T1000 (cell line): ENCODE measurements at places on chromosomes 2 and 18.

DNA sequence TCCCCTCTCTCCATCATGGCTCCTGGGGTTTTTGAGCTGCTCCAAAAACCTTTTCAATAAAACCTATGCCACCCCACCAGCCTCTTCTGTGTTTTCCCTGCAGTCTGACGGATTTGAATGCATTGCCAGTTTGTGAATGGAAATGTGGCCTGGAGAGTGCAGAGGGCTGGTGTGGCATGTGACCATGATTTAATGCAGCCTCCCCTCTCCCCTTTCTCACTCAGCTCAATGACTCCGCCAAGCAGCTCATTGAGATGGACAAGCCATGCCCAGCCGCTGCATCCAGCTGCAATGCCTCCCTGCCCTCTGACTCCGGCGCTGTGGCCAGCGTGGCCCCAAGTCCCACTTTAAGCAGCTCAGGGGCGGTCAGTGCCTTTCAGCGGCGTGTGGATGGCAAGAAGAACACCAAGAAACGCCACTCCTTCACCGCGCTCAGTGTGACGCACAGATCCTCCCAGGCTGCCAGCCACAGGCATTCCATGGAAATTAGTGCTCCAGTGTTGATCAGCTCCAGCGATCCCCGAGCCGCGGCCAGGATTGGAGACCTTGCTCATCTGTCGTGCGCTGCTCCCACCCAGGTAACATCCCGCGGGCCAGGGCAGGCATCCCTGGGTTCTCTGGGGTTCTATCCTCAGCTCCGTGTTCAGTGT lies 215.3 kb downstream of the SEPTIN10 start:
- DNase-seq, result no peak

GRCh38 chr2:167293943-167294775 lies 405.9 kb downstream of the XIRP2 start:
- peak; percentile 32 for DNase-seq

GRCh38 chr2:191951376-191951775 lies 104.5 kb upstream of the CAVIN2 start:
- DNase-seq, result no peak

- no peak for DNase-seq
These were observed 114.4 kb downstream of the NEDD4L start for GRCh38 chr18:58158459-58158858.

GRCh38 chr18:80176334-80177073 lies 67.4 kb downstream of the ADNP2 start:
- no peak for DNase-seq

DNA sequence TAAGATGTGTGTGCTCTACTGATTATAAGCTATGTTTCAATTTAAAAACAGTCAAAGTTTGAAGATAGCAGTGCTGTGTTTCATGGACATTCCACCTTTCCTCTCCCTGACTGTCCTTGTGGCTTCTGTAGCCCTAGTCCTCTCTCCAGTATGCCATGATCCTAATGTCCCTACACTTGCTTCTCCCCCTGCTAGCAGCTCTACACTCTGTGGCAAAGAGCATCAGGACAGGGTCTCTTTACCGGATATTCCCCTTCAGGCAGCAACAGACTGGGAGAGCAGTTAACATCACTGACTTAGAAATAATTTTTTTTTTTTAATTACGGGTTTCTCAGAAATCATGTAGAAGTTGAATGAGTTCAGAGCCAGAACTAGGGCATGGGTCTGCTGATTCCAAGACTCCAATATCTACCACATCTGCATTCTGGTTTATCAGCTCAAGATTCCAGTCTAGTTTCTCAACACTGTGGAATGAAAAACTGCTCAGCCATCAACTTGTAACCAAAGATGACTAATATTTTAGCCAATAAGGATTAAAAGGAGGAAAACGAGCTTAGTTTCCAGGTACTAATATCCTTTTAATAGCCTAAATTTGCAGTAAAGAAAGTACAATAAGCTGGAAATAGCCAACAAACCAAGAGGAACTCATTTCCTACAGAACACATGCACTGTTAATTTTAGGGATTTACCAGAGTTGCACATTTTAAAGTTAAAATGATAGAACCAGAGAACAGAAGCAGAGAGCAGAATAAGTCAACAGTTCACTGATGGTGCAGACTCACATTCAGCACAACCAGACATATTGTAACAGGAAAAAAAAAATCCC lies 45.2 kb downstream of the TMEM131 start:
- no peak for DNase-seq

DNA sequence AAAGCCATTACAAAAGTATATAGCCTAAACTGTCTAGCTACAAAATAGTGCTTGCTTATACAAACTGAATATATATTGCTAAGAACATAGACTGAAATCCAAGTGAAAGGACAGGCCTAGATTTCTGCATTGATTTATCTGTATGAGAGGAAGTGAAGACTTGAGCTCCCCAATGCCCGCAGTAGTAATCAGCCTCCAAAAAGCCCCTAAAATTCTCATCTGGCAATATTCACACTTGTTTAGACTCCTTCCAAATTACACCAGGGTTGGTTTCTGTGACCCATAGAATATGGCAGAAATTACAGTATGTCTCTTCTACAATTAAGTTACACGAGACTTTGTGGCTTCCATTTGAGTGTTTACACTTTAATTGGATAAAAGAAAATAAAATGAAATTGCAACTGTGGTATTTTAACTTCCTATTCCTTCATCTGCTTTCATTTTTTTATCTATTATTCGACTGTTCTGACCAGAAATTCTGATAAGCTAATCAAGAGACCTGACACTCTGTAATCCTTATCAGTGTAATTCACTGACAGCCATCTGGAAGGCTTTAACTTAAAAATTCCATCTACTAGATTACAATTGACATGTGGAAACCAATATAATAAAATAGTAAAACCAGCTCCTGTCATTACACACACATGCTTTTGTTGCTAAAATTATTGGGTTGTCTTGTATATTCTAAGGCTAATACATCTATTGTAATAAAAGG lies 21.1 kb downstream of the ABCB11 start:
- DNase-seq, result no peak

GRCh38 chr2:111616651-111617218 lies 267.3 kb downstream of the ANAPC1 start:
- no peak for DNase-seq

DNA sequence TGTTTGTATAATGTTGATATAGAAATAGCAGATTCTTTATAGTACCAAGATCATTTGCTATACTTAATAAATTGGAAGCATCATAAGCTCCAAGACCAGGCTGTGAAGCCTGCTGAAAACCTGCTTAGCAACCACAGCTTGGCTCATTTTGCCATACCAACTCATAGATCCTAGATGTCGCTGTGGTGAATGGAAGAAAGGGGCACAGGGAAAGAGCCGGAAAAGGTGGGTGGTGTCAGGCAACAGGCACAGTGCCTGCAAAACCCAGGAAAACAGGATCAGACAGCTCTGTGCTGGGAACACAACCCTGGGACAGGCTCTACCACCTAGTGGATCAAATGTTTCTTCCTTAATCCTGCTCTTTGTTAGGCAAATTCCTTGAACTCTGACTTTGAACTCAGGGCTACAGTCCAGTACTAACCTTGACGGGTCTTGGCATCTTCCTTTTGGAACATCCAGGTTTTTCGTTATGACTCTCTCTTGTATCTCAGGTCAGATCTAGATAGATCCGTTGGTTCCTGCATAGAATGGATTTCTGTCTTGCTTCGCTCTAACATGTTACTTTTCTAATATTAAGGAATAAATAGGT lies 31.6 kb downstream of the TWSG1 start:
- DNase-seq, result no peak

DNA sequence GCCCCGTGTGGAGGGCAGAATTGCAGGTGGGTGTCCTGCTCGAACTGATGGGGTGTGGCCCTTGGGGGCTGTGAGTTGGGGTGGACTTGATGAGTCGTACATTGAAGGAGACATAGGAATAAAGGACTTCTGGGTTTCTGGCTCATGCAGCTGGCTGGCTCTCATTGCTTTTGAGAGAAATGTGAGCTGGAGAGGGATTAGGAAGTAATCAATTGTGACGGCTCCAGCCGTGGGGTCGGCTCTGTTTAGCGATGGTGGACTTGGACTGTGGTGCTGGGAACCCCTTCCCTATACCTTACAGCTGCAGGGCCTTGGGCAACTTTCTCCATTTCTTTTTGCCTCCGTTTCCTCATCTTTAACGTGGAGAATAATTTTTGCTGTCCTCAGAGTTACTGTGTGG lies 9.2 kb downstream of the IMPA2 start:
- DNase-seq, result no peak

GRCh38 chr2:10775021-10775780 lies 37.4 kb downstream of the PDIA6 start:
- no peak for DNase-seq

- peak; percentile 16 for DNase-seq
These were observed 17.8 kb upstream of the ATL2 start for GRCh38 chr2:38394903-38395341.

GRCh38 chr2:150872756-150873395 lies 385.4 kb upstream of the RND3 start:
- DNase-seq, result no peak

DNA sequence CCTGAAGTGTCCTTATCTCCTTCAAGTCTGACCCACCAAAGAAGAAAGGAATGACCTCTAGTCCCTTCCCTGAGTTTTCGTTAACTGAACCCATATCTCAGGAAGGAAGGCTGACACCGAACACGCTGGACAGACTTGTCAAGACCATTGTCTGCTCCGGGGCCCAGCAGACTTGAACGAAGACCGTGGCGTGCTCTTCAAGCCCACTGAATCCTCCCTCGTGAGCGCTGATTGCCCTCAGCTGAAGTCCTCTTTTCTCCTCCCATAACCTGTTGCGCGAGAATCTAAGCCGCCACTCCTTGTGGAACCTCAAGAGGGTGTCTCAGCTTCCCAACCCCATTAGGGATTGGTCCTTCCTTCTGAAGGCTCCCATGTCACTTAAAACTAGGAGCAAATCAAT lies 634 bp upstream of the CNDP1 start:
- no peak for DNase-seq

- DNase-seq, result no peak
These were observed 48.3 kb upstream of the ASB1 start for GRCh38 chr2:238378230-238379095.

- no peak for DNase-seq
These were observed 13.1 kb downstream of the HS6ST1 start for GRCh38 chr2:128305555-128306080.

GRCh38 chr2:174633623-174633930 lies 36.0 kb upstream of the WIPF1 start:
- DNase-seq, result no peak

GRCh38 chr2:1022178-1022577 lies 71.5 kb downstream of the SNTG2 start:
- no peak for DNase-seq

- DNase-seq, result no peak
These were observed 76.5 kb upstream of the DLX2 start for GRCh38 chr2:172179045-172179701.

- no peak for DNase-seq
These were observed 103.7 kb upstream of the UGP2 start for GRCh38 chr2:63738019-63738418.

- DNase-seq, result peak; percentile 46
These were observed 114.1 kb downstream of the COL6A3 start for GRCh38 chr2:237299906-237300305.

DNA sequence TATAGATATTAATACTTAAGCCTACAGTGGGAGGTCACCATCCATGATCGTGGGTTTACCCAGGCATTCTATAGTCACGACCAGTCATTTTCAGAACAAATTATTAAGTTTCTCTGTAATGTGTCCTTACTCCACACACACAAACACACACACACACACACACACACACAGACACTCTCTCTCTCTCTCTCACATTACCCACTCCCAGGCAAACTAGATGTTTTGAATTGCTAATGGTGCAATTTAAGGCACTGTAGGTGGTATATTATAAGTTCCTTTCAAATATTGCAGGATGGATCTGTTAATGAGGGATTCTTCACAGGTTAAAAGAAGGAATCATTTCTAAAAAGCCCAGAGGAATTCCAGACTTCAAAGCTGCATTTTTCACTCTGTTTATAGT lies 657.8 kb downstream of the MBD2 start:
- DNase-seq, result no peak

GRCh38 chr2:16666449-16666801 lies 791 bp upstream of the CYRIA start:
- no peak for DNase-seq

DNA sequence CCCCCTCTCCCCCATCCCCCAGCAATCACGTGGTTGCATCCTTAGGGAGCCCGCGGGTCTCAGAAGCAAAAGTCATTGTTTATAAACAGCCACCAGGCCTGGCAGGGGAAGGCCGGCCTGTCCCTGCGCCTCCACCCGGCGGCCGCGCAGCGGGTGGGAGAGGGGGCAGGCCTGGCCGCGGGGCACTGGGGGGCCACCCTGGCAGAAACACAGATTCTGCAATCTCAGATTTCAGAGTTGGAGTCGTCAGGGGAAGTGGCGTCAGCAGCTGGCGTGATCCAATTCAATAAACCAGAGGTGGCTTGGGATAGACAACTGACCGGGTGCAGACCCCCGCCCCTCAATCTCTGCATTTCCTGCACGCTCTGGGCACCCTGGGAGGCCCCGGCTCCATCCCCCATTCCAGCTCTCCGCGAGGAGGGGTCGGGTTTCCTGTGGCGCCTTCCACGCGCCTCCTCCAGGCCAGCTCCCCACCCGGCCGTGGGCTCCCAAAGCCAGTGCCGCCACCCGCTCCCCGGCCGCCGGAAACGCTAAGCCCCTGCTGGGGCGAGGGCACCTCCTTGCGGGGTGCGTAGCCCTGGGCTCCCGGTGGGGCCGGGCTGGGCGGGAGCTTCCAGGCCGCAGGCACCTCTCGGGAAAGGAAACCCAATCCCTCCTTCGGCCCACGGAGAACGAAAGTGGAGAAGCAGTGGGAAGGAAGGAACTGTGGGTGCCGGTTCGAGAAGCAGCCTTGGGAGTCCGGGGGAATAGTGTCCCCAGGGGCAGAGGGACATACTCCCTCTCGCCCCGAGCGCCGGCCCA lies 1.1 kb downstream of the BIN1 start:
- DNase-seq, result peak; percentile 29

DNA sequence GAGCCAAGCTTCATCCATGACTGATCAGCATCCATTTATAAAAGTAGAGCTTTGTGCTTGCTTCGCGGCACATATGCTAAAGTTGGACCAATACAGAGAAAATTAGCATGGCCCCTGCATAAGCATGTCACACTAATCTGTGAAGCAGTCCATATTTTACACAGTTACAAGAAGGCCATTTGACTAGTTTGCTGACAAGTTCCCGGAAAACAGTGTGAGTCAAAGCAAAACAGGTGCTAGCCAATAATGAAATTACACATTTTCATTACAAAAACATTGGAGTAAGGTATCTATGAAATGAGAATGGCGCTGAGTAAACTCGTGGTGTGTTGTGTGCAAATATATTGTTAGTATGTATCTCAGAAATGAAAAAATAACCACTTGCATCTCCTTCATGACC lies 4.7 kb downstream of the ANKRD62 start:
- DNase-seq, result no peak
